Activated T-cell treated with anti-CD3 and anti-CD28 coated beads for 1 hour (primary cell): ENCODE measurements at places on chromosomes 3 and 15.
A peak's percentile ranks its signal among the peaks of the same experiment; 100 is the strongest.

DNA sequence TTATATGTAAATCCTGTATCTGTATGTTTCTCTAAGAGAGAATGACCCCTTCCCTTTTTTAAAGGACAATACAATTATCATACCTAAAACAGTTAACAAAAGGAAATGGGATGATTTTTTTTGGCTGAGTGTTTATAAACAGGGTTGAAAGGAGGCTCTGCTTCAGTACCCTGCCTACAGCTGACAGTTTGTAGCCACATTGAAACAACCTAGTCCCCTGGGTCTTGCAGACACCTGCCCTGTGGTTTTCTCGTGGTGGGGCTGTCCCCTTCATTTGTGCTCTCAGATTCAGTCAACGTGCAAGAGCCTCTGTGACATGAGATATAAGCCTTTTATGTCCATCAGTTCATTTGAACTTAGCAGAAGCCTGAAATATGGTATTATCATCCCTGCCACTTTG is 2.3 kb upstream of the HMCES start:
- no peak for DNase-seq

DNA sequence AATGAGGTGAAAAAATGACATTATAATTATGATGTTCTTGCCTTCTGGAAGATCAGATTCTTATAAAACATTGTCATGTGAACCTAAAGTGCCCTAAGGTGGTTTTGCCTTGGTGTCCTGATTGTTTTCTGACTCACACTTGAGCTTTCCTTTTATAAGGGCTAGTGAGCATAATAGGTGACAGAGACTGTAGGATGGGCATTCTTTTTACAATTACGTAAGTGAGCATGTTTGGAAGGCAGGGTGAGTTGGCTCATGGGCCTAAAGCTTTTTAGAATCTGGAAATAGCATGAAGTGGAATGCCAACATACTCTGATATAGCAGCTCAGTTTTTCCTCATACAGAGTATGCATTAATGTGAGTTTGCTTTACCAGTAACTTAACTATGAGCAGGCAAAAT is 41.2 kb downstream of the CRYBG3 start:
- no peak for DNase-seq

DNA sequence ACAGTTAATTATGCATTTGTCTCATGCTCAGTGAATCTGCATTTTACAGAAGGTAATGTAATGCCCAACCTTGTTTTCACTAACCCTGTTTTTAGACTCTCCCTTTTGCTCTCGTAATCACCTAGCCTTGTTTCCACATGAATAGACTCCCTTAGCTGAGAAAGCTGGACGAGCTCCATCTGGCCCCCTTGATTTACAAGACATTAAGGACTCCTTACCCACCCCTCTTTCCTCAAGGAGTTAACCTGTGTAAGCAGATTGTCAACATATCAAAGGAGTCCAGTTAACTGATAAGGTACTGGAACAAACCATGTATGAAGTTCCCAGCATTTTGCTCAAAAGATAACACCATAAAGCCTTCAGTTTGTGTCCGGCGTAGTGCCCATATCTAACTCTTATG is 99.6 kb downstream of the VPS8 start:
- DNase-seq = no peak

DNA sequence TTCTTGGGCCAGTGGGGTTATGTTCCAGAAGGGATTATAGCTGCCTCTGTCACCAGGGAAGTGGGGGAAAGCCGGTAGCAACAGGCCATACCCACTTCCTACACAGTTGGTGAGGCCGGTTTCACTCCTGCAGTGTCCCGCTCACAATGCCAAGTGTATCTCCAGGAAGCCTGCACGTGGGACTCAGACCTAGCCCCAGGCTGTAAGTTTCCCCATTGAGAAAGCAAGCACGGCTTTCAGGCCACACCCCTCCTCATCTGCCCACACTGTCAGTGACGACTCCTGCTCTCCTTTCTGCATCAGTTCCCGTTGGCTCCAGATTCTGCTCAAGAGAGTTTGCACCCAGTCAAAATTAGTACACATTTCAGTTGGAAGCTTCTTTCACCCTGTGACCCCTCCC is 51.6 kb upstream of the CPOX start:
- no peak for DNase-seq

- DNase-seq = no peak
These were observed 237.7 kb downstream of the SUCLG2 start for GRCh38 chr3:67416703-67417102.

DNA sequence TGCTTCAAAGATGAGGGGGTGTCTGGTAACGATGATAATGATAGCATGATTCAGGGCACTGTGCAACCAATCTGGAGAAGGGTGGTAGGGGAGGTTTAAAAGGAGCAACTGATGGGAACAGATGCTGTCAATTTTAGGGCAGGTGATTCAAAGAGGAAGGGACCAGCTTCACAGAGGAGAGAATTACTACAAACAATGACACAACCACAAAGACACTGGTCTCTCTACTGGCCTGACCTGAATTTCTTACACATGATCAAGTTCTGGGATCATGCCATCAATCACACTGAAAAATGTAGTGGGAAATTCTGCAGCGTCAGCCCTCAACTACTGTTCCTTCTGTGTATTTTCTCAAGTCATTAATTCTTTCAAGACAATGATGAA is 2.6 kb upstream of the CDV3 start:
- no peak for DNase-seq

- DNase-seq = no peak
These were observed 95.5 kb downstream of the GABRG3 start for GRCh38 chr15:27066446-27066845.

DNA sequence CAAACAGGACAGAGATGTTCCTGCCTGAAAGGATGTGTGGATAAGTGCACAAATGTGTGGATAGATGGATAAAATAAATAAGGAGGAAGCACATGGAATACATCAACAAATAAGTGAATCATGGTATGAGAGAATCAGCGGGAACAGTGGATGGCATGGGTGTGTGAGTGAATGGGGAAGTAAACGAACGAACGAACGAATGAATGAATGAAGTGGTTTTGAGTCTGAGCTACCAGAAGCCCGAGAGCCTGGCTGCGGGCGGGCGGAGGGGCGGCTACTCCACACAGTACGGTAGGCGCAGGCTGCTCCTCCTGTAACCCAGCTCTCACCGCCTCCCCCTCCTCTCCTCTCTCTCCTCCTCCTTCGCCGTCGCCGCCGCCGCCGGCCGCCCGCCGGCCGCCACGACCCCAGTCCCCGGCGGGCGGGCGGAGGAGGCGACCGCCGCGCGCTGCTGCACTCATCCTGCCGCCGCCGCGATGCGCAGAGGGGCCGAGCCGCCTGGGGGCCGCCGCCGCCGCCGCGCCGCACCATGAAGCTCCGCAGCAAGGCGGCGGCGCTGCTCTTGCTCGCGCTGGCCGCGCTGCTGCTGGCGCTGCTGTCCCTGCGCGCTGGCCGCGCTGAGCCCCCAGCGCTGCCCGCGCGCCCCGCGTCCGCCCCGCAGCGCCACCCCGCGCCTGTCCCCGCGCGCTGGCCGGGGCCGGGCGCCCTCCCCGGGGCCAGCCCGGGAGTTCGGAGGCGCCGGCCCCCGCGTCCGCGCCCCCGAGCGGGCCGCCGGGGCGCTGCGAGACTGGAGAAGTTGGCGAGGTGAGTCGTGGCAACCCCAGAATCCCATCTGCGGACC is at the start of gene GXYLT2:
TSS of gene GXYLT2 (plus strand) at position 342 of the 841 bp plus-strand sequence. CDS start at position 530, 188 bp downstream.
- DNase-seq = peak; percentile 11
